ENCODE measurements at places on chromosomes 2 and 18. TPM values are rescaled to one million over a fixed set of nuclear protein-coding genes. Genes with fewer than 3 reads are reported as not detected.

DNA sequence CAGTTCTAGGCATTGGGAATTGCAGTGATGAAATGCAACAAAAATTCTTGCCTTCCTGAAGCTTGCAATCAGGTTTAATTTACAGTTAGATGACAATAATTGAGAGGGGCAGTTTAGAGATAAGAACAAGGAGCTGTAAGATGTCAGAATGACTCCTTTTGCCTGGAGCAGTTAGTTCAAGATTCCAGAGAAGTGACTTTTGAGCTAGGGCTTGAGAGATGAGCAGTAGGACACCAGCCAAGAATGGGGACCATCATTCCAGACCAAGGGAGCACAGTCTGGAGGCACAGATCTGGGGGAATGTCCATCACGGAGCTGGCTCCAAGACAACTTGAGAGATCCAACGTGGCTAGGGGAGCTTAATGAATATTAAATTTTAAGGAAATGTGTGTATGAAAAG is 26.8 kb downstream of the CACNB4 start:
- DNase-seq: no peak

- DNase-seq: no peak
Observed at GRCh38 chr2:144477957-144478311, 42.0 kb downstream of the ZEB2 start.

GRCh38 chr2:240820607-240821428 is 799 bp upstream of the KIF1A start:
- DNase-seq: peak; percentile 80

DNA sequence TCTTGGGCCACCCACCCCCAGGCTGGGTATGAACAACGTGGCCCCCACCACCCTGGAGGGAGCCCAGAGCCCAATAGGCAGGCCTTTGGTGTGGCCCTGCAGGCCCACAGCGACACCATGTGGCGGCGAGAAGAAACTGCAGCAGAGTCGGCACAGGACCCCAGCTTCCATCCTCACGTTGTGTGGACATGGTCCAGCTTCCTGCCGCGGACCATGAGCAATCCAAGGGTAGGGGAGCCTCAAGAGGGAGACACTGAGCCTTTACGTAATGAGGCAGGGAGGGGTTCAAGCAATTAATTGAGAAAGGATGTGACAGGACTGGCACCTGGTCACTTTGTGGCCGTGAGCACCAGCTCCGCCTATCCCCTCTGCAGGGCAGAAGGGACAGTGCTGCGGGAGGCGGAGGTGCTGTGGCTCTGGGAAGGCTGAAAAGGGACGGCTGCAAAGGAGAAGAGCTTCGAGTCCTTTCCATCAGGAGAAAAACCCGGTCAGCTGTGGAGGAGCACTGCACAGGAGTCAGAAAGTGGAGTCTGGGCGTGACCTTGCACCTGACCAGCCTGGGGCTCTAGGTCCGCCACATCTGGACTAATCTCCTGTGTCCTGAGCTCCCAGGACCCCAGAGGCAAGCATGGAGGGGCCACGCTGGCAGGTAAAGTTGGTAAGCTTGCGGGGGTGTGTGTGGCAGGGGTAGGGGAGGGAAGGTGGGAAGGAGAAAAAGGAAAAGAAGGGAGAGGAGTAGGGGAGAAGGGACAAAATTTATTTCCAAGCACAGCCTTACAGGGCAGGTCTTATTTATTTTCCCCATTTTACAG is 44.9 kb downstream of the TMEM37 start:
- no peak for DNase-seq

DNA sequence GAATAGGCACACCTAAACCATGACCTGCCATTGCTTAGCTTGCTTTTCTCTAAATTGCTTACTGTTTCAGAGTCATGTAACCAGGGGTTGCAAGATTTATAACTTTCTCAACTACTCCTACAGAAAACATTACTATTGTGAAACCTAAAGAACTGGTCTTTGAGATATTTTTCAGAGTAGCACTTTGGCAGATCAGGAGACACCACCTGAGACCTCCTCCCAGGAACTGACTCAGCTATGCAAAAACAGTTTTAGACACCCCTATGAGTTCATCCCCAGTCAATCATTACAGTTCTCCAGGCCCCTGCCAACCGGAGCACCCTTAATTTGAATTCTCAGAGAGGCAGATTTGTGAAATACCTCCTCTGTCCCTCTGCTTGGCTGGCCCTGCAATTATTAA is 80.3 kb downstream of the MBOAT2 start:
- no peak for DNase-seq

- no peak for DNase-seq
Observed at GRCh38 chr2:72956936-72957335, 39.6 kb downstream of the EMX1 start.

DNA sequence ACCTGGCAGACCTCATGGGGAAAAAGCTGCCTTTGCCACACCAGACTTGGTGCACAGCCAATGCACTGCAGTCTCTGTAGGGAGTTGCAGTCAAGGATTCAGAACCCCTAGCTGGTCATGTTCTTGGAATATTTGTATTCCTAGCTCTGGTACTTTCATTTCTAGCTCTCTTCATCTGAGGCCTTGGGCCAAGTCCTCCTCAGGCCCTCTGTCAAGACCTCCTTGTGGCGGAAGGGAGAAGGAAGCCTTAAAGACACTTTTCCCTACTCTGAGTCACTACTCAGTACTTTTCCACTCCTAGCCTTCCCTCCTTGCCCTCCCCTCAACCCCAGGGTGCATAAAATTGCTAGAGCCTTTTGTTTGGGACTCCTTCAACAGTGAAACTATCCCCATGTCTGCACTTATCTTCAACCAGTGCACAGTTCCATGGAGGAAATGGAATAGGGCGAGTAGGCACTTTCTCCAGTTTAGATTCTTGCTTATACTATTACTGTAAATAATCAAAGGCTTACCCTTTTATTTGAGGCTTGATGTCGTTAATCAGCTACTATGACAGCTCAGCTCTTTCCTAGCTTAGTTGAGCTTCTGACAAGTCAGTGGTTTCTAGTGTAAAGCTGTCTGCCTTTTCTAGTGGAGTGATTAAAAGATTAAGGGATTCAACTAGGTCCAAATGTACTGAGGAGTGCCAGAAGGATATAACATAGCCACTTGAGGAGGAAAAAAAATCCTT is 15.8 kb downstream of the M1AP start:
- DNase-seq: no peak

GRCh38 chr18:37408676-37409265 is 156.8 kb downstream of the CELF4 start:
- no peak for DNase-seq

- peak; percentile 80 for DNase-seq
Observed at GRCh38 chr18:77106331-77106730, 26.3 kb downstream of the MBP start.

GRCh38 chr2:221068123-221068522 is 504.0 kb downstream of the EPHA4 start:
- no peak for DNase-seq

GRCh38 chr2:119650206-119650605 is 28.8 kb upstream of the TMEM177 start:
- no peak for DNase-seq

GRCh38 chr2:37457401-37457901 is 113.0 kb downstream of the QPCT start:
- DNase-seq: no peak

DNA sequence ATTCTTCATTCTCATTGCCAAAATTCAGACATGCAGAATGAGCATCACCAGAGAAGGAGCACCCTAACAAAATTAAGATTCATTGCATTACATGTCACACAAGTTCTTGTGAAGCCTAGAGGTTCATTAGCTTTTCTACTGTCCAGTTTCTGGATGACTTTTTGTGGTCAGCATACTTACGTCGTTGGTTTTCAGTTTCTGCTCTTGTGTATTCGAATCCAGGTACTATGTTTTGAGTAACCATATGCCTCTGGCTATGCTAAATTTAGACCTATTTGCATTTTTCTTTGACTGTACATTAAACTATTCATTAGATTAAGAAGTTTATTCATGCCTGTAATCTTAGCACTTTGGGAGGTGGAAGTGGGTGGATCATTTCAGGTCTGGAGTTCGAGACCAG is 251.3 kb downstream of the PARD3B start:
- DNase-seq: no peak

DNA sequence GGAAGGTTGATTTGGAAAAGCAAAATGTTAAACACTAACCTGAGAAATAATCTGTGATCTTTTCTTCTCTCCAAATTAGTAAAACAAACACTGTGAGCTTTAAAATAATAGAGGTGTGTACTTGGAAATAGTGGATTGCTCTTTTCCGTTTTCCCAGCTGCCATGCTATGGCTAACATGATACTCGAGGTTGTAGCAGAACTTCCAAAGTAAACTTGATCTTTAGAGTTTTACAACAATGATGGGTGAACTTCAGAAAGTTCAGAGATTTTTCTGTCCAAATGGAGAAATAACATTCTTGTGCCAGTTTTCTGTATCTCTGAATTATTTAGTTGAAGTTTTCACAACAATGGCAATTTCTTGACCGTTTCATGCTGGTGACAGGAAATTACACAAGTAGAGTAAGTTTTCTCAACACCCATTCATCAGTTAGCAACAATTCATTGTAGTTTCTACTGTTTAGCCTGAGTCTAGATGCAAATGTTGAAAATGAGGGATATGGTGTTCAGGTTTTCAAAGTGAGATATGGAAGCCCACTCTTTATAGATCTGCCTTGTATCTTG is 135.3 kb upstream of the CTAGE1 start:
- DNase-seq: no peak

- DNase-seq: no peak
Observed at GRCh38 chr2:194332799-194333490, 1324.1 kb upstream of the SLC39A10 start.

DNA sequence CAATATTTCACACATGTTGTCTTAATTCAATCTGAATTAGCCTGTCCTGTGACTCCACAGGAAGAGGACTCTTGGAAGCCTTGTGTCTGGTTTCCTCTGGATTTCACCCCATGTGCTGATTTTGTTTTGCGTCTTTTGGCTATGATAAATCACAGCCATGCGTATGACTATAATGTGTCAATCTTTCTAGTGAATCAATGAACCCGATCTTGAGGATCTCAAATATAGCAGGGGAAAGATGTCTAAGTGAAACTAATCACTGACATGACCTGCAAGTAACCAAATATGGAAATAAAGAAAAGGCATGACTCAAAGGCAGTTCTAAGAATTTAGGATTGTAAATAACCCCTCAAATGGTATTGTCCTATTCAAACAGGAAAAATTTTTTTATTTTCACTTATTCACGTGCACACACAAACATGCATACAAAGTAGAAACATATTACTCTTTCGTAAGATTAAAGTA is 8.2 kb downstream of the WDFY1 start:
- no peak for DNase-seq

GRCh38 chr2:58447586-58447985 is 206.5 kb upstream of the FANCL start:
- no peak for DNase-seq

- DNase-seq: no peak
Observed at GRCh38 chr18:24168496-24168895, 29.6 kb downstream of the CABYR start.

GRCh38 chr2:131125195-131125757 is 20.1 kb downstream of the PLEKHB2 start:
- no peak for DNase-seq

GRCh38 chr2:204175552-204176271 is 239.1 kb downstream of the ICOS start:
- no peak for DNase-seq

- DNase-seq: no peak
Observed at GRCh38 chr2:40256649-40257048, 195.2 kb downstream of the SLC8A1 start.

DNA sequence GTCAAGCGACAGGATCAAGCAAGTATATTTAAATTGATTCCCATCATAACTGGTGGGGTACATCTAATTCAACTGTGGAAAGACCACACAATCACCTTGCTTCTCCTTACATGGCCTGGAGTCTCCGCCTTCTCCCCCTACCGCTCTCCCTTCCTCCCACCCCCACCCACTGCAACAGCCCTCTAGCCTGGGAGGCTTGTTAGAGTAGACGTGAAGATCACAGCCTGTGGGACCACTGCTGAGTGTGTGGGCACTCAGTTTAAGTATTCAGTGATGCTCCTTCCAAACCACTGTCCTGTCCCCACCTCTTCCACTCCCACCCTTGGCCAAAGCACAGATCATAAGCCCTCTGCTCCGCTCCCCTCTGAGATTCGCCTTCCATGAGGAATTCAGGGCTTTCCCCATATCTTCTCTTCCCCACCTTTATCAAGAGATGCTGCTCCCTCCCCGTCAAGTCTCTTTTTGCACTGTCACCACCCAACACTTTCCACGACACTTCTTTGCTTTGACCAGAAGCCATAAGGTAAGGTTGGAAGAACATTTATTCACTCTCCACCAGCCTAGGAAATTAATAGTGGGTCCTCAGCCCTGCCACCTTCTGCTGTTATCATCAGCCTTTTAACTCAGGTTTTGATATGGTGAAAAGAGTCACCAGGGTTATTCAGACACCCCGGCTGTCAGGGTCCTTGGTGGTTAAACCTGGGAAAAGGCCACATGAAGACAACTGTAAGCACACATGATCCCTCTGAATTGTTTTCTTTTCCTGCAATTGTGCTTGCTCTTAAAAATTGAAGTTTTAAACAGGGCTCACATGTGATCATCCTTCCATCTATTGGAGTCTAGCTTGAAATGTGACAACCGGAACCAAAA is 1.7 kb downstream of the METTL4 start:
- DNase-seq: no peak

DNA sequence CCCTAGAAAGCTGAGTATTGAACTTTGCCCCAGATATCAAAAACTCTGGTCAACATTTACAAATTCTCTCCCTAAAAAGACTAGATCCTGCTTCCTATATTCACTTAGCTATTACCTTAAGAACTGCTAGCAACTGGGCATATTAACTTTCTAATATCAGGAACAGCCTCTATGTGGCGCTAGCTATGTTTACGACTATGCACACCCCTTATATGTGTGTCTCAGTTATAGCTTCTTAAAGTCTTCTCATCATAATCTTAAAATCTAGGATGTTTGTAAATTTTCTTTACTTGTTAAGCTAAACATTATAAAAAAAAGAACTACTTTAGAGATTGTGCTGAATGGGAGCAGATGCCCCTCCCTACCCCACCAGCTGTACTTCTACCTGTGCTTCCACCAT is 1.7 kb upstream of the STAMBP start:
- no peak for DNase-seq

GRCh38 chr2:188693111-188693510 is 281.1 kb upstream of the COL3A1 start:
- DNase-seq: no peak

DNA sequence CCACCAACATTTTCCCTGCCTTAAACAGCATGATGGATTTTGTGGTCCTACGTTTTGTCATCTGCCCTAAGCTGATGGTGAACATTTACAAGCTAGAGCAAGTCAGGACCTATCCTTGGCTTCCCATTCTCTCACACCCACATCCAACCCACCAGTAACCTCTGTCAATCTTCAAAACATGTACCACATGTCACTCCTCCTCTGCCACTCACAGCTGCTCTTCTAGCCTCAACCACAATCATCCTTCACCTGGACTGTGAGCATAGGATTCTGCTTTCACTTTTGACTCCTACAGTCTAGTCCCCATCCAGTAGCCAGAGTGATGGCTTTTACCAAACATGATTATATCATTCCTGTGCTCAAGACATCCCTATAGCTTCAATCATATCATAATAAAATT is 279.8 kb upstream of the DLGAP1 start:
- no peak for DNase-seq

GRCh38 chr18:63686871-63687270 is 15.9 kb upstream of the SERPINB11 start:
- DNase-seq: no peak

The IL1RL1 gene
- 15.8 TPM for total RNA-seq

The GBX2 gene
- not detected for total RNA-seq

The SULT1C3 gene
- total RNA-seq: not detected

The PDE11A gene
- total RNA-seq: 1.4 TPM

The STON1 gene
- 47.9 TPM for total RNA-seq

The C2orf72 gene
- total RNA-seq: not detected

The EDAR gene
- not detected for total RNA-seq

The ALLC gene
- not detected for total RNA-seq

The CBLN2 gene
- total RNA-seq: not detected

The CNDP1 gene
- total RNA-seq: 0.19 TPM

The FAP gene
- 54.8 TPM for total RNA-seq

Data from posterior vena cava (tissue), 2 donors.